ENCODE measurements at places on chromosomes 5 and 9.

DNA sequence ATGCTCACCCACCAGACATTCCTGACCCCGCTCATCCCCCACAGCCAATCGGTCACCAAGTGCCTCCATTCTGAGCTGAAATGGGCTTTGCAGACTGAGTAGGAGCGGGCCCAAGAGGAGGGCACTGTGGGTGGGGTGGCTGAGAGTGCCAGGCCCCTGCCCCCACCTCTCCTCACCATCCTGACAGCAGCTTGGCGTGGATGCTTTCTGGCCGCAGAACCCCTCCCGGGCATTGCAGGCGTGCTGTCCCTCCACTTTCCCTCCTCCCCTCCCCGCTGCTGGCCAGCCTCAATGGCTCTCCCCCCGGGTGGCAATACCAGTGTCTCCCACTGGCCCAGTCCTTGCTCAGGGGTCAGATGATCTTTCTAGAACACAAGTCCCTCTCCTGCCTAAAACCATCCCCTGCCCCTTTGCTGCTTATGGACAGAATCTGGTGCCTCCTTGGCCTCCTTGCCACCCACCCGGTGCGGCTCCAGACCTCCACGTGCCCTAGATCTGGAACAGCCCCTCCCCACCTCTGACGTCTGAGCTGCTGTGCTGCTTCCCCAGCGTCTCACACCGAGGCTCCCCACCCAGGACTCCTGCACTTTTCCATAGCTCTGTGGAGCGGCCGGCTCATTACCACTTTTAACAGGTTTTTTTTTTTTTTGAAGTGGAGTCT lies 6.1 kb downstream of the FLT4 start:
- DNase-seq: no peak

- DNase-seq: peak; percentile 86
Observed at GRCh38 chr9:91949946-91950664, at the start of gene ROR2. TSS of gene ROR2 (minus strand) at chr9:91950228.

DNA sequence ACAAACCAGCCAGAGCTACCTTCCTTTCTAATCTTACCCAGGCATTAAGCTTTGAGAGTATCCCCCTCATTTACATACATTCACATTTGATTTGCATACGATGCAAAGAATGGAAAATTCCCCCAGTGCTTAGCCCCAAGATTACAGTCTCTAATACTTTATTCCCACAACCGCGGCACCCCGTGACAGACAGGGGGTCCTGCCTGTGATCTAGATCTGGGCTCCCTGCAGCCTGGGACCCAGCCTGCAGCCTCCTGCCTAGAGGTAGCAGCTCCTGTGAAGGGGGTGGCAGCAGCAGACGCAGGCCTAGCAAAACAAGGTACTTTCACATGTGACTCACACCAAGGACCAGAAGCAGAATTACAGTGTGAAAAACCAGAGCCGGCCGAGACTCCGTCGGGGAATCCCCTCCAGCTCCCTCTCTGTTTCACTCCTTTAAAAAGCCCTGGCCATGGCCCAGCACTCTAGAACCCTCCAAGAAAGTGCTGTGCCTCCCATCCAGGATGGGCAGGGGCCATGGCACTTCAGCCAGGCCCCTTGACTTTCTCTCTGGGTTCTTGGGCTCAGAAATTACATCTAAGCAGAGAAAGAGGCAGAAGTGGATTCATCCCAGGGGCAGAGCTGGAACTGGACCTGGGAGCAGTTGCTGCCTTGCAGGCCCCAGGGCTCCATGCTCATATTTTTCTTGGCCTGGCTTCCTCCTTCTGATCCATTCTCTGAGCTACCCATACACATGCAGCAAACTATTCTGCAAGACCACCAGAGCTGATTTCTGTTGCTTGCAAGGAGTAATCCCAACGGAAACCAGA lies 14.0 kb upstream of the TCF7 start:
- DNase-seq: no peak

- no peak for DNase-seq
Observed at GRCh38 chr9:20962536-20963225, 68.8 kb downstream of the HACD4 start.

DNA sequence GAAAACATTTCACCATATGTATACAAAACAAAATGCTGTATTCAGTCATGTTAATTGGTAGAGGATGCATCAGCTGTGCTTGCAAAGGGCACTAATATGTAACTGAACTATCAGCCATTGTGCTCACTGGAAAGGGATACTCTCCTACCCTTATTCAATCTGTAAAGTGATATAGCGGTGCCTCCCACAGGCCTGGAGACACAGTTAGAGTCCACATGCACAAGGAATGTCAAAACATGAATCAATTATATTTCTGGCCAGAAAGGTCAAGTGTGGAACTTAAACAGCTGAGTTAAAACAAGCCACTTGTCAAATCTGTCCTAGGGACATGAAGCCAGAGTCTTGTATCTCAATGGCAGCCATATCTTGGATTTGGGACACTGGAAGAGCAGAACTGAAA lies 71.2 kb upstream of the IZUMO3 start:
- no peak for DNase-seq

DNA sequence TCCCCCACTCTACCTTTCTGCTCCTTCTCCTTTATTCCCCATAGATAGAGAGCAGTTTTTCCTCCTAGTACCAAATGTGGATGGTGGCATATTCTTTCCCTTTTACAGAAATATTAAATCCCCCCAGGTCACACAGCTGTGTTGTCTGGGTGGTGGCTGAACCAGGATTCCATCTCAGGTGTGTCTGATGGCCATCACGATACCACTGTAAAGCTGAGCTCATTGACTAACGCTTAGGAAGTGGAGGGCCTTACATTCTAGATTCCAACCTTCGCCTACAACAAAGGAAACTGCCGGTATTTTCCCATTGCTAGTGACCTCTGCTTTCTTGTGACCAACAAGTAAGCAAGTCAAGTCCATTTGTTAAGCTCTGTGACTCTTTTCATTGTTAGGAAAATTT lies 131.9 kb upstream of the KLF4 start:
- DNase-seq: no peak

DNA sequence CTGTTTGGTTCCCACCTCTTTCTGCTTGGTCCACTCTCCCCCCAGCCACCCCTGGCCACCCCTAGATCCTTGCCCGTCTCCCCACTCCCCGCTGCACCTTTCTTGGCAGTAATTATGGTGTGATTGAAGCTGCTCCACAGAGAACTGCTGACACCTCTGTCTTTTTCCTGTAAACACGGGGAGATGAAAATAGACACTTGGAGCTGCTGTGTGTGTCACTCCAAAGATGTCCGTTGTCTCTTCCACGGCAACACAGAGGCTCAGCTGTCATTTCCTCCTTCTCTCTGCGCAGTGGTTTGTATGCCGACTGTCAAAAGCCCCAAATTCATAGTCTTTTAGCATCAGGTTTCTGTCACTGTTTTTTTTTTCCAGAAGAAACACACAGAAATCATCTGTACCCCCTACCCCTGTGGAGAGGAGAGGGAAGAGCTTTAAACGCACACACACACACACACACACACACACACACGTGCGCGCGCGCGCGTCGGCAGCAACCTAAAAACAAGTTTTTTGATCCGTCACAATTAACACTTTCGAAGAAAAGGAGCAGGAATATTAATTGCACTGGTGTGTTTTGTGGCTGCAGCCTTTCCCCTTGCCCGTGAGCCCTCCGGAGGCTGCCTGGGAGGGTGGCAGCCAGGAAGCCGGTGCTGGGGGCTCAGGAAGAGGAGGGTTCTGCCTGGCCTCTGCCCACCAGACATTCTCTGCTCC lies 39.8 kb downstream of the ASS1 start:
- DNase-seq: no peak

DNA sequence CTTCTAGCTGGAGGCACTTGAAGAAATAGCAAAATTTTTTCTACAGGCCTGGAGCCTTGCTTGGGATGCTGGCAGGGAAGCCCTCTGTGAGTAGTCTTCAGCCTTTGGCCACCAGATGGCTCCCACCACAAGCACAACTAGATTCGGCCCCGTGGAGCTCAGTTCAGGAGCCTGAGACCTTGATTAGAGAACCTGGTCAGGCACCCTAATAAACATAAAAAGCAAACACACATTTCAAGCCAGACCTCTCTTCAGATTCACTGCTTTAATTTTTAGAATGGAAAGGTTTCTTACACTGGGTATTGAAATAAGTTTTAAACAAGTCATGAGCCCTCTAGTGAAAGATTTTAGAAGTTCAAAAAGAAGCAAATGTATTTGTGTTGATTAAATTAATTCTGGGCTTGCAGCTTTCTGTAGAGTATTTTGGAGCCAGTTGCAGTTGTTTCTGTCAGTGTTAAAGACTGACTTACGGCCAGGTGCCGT lies 41.4 kb downstream of the GLRX start:
- DNase-seq: peak; percentile 82

GRCh38 chr5:120644516-120644915 lies 180.4 kb downstream of the PRR16 start:
- no peak for DNase-seq

DNA sequence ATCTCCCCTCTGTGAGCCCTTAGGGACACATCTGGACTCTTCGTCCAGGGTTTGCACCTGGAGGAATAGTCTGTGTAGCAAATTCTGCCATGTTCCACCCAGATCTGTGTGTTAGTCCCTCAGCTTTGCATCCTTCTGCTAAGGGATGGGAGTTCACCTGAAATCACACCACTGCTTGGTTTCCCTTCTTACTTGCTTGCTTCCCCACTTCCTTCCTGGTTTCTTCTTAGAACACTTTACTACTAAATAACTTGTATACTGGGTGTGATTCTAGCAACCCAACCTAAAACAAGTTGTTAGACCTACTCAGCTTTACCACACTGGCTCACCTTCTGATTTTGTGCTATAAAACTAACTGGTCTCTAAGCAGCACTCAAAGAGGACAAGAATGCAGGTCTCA lies 202.6 kb upstream of the MAP3K1 start:
- DNase-seq: no peak

DNA sequence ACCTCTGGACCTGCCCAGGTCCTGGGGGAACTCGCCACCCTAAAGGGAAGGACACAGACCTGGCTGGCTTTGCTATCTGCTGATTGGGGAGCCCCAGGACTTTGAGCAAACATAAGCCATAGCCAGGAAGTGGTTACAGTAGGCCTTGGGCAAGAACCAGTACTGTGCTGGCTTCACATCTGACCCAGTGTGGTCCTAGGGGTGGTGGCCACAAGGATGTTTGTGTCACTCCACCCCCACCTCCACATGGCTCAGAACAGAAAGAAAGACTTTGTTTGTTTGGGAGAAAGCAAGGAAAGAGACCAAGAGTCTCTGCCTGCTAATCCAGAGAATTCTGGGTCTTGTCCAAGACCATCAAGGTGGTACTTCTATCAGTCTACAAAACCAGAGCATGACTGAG lies 334.2 kb downstream of the SPOCK1 start:
- DNase-seq: no peak

GRCh38 chr9:71895955-71896354 lies 15.0 kb downstream of the ABHD17B start:
- DNase-seq: no peak

DNA sequence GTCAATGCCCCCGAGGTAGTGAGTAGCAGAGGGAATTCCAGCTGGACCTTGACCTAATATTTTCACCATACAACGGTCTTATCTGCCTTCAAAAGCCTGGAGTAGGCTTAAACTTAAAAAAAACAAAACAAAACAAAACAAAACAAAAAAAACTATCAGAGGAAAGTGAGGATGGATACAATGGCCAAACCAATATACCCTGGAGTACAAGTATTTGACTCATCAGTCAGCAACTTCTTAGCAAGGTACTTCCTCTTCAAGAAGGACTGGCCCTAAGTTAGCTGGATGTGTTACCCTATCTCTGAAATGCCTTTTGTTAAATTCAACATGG lies 160.6 kb upstream of the GNA14 start:
- DNase-seq: no peak

- no peak for DNase-seq
Observed at GRCh38 chr9:104977580-104977979, 49.6 kb upstream of the ABCA1 start.

Measured in erythroblast (primary cell).